NCI-H2171 treated with DMSO at 0.1 percent for 48 hours (cell line): ENCODE measurements at places on chromosomes 6 and 20.

- DNase-seq: no peak
These were observed 1.7 kb downstream of the NR2E1 start for GRCh38 chr6:108167449-108168089.

DNA sequence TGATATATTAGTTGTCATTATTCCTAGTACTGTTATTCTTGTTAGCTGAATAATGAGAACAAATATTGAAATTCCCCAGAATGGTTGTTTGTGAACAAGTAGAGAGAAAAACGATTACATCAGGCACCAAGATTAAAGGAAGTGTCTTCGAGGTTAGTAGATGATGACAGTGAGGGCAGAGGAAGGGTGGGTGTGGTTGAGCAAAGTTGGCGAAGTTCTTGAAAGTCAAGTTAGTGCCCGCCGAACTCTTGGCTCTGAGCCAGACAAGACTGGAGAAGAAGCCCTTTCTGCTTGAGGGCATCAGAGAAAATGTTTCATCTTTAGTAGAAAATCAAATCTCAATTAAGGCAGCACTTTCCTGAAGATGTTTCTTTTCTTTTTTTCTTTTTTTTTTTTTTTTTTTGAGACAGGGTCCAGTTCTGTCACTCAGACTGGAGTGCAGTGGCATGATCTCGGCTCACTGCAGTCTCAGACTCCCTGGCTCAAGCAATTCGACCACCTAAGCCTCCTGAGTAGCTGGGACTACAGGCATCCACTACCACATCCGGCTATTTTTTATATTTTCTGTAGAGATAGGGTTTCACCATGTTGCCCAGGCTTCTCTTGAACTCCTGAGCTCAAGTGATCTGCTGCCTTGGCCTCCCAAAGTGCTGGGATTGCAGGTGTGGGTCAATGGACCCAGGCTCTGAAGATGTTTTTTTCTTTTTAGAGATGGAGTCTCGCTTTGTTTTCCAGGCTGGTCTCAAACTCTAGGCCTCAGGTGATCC is 77.1 kb downstream of the SGK1 start:
- DNase-seq: no peak

GRCh38 chr20:35527122-35527769 is 2.2 kb downstream of the C20orf173 start:
- peak; percentile 94 for DNase-seq

GRCh38 chr20:47724396-47724795 is 60.9 kb downstream of the SULF2 start:
- DNase-seq: no peak

DNA sequence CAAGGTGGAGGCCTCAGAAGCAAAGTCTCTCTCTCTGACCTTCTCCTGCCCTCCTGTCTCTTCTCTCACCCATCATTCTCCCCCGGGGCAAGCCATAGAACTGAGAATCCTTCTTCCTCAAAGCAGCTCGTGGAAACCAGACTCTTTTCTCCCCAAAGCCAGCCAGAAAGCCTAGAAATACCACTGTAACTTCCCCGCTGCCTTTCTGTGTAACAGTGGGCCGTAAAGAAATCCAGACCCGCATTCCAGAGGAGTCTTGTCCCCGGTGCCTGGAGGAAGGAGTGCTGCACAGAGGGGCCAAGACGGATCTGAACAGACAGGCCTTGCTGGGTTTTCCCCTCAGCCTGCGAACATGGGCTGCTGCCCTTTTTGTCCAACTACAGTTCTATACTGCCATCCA is 977 bp upstream of the SLC22A2 start:
- DNase-seq: no peak

DNA sequence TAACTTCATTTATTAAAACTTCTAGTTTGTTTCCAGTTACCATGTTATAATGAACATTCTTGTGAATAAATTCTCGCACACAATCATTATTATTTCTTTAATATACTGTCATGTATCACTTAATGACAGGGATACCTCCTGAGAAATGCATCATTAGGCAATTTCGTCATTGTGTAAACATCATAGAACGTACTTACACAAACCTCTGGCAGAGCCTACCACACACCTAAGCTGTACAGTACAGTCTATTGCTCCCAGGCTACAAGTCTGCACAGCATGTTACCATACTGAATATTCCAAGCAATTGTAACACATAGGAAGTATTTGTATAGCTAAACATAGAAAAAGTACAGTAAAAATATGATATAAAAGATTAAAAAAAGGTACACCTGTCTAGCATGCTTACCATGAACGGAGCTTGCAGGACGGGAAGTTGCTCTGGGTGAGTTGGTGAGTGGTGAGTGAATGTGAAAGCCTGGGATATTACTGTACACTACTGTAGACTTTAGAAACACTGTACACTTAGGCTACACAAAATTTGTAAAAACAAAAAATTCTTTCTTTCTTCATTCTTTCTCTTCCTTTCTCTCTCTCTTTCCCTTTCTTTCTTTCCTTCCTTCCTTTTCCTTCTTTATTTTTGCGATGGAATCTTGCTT is 268.2 kb upstream of the SOX4 start:
- peak; percentile 39 for DNase-seq

DNA sequence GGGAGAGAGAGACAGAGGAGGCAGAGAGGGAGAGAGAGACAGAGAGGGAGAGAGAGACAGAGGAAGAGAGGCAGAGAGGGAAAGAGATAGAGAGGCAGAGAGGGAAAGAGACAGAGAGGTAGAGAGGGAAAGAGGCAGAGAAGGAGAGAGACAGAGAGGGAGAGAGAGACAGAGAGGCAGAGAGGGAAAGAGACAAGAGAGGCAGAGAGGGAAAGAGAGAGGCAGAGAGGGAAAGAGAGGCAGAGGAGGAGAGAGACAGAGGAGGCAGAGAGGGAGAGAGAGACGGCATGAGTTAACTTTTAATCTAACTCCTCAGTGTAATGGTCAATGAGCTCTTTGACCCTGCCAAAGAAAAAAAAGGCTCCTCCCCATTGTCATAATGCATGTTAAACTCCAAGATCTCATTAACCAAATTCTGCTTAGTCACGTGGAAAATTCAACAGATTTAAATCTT is 7.1 kb downstream of the ELOVL2 start:
- no peak for DNase-seq

DNA sequence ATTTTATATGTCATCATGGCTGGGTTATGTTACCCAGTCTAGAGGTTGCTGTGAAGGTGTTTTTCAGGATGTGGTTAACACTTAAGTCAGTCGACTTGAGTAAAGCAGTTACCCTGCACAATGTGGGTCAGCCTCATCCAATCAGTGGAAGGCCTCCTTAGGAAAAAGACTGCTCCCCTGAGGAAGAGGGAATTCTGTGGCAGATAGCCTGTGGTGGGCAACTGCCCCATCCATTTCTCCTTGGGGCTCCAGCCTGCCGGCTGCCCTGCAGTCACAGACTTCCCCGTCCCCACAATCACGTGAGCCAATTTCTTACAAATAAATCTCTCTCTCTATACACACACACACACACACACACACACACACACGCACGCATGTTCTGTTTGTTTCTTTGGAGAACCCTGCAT is 34.5 kb upstream of the MPC1 start:
- DNase-seq: no peak

- no peak for DNase-seq
These were observed 9.5 kb upstream of the PAQR8 start for GRCh38 chr6:52352239-52353018.

DNA sequence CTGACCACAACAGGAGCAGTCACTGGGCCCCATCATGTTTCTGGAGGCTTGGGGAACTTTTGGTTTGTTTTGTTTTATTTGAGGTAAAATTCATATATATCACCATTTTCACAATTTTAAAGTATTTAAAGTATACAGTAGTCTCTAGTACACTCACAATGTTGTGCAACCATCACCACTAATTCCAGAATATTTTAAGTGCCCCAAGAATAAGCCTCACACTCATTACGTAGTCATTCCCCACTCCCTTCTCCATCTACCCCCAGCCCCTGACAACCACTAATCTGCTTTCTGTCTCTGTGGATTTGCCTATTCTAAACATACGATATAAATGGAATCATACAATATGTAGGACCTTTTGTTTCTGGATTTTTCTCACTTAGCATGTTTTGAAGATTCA is 29.0 kb downstream of the RTN4IP1 start:
- DNase-seq: no peak

GRCh38 chr20:32155017-32155981 is 45.8 kb downstream of the TM9SF4 start:
- peak; percentile 76 for DNase-seq

DNA sequence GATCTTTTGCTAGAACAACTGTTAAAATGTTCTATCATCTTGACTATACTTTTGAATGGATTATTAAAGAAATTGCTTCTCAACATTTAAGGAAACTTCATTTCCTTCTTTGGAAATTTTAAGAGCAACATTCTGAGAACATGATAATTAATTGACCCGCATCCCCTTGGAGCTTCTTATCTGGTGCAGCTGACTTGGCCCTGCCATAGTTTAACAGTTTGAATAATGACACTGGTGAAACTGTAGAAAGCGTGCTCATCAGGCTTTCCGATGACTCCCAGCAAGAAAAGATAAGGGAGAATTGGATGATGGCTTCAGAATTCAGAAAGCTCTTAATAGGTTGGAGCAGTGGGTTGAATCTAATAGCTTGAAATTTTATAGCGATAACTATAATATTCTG is 38.1 kb downstream of the SNX9 start:
- no peak for DNase-seq

DNA sequence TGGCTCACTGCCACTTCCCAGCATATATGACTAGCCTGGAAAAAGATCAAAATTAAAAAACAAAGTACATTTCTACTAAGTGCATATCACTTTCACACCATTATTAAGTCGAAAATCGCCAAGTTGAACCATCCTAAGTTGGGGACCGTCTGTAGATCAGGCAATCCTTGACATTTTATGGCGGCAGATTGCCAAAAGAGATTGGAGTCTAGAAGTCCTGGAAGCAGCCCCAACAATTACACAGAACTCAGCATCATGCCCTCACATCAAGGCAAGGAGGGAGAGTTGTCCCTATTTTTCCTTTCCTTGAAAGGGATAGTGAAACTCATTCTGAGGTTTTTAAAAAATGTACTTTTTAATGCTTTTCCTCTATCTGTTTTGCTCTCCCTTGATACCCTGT is 30.7 kb downstream of the SLC22A3 start:
- no peak for DNase-seq

DNA sequence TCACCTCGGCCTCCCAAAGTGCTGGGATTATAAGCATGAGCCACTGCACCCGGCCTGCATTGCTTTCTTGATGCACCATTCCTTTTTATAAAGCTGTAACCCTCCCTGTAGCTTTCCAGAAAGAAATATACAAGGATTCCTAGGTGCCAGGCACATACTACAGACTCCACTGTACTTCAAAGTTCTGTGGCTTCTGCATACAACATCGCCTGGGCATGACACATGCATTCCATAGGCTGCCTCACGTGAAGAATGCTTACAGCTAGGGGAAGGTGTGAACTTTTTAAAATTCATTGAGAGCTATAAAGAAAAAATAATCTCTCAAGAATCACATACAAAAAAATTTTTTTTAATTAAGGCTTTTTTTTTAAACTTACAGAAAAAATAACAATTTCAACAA is 50.2 kb downstream of the TRAM2 start:
- no peak for DNase-seq

DNA sequence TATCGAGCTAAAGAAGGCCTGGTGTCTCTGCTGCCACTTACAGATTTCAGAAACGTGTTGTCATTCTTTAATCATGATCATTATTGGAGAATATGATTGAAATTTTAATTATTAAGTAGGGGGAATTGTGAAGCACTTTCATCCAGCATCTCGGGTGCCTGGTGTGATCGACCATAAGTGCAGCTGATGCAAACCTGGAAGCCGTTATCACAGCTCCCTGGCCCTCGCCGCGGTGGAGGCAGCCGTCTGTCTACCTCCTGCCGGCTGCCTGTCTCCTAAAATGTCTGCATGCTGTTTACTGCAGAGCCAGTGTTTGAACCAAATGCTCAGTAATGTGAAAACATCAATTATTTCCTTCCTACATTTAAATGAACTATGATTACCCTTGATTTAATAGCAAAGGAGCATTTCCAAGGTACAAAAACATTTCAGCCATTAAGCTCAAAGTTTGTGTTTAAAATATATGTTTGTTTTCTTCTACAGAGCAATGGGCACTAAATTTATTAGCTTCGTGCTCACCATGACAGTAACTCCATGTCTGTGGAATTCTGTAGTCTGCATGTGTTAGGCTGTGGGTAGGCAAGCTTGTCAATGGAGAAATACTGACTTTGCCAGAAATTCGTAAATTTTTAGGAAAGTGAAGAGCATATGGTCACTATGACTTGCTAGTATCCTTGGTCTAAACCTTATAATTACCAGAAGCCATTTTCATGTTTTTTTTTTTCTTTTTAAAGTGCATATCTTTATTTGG is 184.5 kb upstream of the AGPAT4 start:
- no peak for DNase-seq

GRCh38 chr6:3527651-3527977 is 70.8 kb upstream of the SLC22A23 start:
- peak; percentile 31 for DNase-seq

- no peak for DNase-seq
These were observed 31.5 kb downstream of the RAB44 start for GRCh38 chr6:36729161-36729524.

DNA sequence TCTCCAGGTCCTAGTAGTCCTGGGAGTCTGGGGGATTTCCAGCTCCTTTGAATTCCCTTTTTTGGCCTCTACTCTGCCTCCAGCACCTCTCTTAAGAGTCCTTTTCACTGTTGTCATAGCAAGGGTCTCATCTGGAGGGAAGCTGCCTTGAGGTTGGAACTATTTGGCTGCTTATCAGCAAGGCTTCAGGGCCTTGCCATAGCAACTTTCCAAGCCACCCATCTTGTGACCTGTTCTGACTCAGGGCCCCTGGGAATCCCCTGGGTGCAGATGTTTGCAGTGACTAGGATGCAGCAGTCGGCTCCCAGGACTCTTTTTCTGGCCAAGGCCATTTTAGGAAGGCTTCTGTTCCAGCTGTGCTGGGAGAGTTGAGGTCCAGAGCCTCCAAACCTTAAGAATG is 12.4 kb downstream of the PKIG start:
- no peak for DNase-seq

GRCh38 chr6:16224409-16224808 is 14.0 kb upstream of the GMPR start:
- no peak for DNase-seq

DNA sequence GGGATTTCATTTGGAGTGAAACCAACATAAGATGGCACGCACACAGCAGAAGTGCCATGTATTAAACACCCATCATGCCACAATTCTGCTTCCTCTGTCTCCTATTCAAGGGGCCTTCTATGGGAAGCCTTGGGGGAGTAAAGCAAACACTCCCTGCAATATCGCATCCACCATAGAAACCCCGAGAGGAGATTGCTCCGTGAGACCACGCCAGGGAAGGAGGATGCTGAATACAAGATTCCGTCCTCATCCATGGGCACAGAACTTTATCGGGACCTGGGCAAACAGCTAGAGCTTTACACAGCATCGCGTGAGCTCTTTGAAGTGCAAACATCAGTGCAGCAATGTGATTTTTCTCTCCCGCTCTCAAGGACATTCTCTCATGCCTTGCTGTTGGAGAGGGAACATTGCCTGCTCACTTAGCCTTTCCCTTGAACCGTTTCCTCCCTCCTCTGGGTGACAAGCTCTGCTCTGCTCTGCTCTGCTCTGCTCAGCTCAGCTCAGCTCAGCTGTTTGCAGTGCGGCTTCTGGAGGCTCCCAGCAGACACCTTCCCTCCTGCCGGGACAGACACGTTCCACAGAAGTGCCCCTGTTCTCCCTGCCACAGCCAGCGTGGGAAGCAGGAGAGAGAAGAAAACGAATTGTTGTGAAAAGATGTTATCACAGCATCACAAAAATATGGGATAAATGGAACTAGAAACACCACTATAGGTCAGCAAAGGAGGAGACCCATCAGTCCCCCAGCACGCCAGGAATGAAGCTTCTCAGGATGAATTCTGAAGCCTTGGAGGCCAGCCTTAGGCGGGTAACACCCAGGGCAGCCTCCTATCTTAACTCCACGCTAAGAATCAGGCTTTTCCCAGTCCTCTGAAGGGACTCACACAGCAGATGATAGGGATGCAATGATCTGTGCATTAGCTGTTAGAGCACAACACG is 48.2 kb downstream of the RNASET2 start:
- no peak for DNase-seq
